NCI-H1105 (cell line): ENCODE measurements at places on chromosomes 1 and 21.

DNA sequence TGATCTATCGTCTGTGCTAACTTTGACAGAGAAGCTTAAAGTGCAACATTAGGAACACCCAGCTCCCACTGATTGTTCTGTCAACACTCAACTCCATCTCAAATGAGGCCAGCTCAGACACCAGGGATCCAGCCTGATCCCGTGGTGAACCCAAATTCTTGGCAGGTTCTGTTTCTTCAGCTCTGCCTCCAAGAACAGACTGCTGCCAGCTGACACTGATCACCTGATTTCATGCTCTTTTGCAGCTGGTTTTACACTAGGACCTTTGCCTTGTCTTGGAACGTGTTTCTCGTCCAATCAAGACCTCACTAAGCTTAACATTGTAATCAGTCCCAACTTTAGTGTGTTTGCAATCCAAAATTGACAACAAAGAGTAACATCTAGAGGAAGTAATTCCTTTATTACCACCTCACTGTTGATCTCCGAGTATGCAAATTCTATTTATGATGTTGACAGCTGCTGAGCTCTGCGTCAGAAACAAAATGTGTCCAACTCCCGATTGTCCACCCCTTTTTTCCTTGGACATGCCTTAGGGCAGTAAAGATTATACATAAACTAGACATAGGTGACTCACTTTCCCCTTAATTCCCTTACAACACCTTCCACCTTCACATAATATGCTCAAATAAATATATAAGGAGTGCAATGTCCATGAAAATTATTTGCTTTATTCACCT is 1.6 kb upstream of the HYI start:
- DNase-seq = no peak

- no peak for DNase-seq
Observed at GRCh38 chr1:50989694-50990093, 19.6 kb downstream of the CDKN2C start.

- DNase-seq = no peak
Observed at GRCh38 chr1:53652441-53653199, 86.3 kb downstream of the GLIS1 start.

DNA sequence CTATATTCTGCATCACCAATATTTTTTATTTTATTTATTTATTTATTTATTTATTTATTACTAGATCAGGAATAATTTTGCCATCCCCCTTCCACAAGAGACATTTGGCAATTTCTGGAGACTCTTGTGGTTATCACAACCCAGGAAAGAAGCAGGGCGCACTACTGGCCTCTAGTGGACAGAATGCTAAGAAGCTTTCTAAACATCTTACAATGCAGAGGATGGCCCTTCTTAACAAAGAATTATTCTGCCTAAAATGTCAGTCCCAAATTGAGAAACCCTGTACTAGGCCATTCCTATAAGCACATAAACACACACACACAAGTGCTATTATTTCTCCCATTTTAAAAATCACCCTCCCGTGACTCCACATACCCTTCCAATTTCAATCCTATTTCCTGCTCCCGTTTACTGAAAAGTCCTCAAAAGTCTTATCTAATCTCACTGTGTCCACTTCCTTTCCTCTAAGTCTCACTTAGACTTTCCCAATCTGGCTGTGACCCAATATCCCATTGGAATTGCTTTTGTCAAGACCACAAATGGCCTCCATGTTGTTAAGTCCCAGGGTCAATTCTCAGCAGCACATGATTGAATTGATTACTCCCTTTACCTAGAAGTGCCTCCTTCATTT is 43.7 kb upstream of the RNF11 start:
- peak; percentile 65 for DNase-seq

- DNase-seq = no peak
Observed at GRCh38 chr1:171484760-171485374, 463 bp upstream of the PRRC2C start.

DNA sequence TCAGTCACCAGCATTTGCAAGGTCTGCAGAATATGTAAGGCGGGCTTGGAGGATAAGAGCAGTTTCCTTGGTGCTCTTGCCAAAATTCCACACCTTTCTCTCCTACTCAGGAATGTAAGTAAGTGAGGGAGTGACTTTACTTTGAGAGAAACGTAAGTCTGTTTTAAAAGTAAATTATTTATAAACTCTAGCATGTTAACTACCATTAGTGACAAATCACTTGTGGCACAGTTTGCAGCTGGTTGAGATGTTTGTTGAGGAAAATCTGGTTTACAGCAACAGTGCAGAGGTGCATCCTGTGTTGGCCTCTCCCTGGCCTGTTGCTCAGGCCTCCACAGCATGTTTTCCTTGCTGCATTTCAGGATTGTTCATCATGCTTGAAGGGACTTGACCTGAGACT is 8.5 kb downstream of the CGN start:
- DNase-seq = no peak

GRCh38 chr21:45997205-45997494 is 15.6 kb downstream of the COL6A1 start:
- no peak for DNase-seq

DNA sequence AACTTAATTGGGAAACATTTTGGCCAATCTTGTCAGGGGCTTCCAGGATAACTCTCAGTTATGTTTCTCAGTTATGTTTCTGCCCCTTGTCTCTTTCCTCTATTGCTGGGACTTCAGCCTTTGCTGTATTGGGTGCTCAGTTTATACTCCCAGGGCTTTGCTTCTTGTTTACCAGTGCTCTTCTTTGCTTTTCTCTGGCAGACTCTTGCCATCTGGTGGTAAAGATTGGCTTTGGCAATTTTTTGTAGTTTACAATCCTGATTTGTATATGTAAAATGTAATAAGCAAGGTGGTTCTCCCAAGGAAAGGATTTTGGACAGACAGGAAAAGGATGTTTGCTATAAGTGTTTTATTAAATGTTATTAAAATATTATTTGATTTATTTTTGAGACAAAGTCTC is 37.9 kb downstream of the FABP3 start:
- DNase-seq = peak; percentile 7

DNA sequence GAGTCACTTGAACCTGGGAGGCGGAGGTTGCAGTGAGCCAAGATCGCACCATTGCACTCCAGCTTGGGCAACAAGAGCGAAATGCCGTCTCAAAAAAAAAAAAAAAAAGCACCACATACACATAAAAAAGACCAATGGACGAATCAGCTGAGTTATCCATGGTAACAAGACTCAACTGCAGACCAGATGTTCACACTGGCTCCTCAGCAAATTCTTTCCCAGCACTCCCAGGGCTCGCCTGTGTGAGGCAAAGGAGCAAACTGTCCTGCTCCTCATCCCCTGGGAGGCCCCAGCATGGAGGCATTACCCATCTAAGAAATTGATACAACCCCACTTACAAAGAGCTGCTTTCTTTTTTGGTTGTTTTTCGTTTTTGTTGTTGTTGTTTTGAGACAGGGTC is 3.1 kb downstream of the TMEM234 start:
- DNase-seq = no peak

DNA sequence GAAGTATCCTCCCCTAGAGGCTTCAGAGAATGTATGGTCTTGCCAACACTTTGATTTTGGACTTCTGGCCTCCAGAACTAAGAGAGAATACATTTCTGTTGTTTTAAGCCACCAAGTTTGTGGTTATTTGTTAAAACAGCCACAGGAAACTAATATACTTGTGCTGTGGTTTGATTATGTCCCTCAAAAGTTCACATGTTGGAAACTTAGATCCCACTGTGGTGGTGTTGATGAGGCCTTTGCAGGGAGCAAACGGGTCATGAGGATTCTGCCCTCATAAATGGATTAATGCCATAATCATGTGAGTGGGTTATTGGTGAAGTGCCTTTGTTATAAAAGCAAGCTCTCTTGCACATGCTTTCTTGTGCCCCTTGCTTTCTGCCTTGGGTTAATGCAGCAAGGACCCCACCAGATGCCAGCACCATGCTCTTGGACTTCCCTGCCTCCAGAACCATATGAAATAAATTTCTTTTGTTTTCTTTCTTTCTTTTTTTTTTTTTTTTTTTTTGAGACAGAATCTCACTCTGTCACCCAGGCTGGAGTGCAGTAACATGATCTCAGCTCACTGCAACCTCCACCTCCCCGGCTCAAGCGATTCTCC is 157.3 kb downstream of the CLIC6 start:
- DNase-seq = no peak

GRCh38 chr1:59238993-59239392 is 57.9 kb upstream of the FGGY start:
- no peak for DNase-seq

GRCh38 chr21:41630249-41630648 is 122.3 kb upstream of the TMPRSS2 start:
- DNase-seq = no peak

GRCh38 chr1:244353551-244354091 is 98.1 kb downstream of the ADSS2 start:
- no peak for DNase-seq

DNA sequence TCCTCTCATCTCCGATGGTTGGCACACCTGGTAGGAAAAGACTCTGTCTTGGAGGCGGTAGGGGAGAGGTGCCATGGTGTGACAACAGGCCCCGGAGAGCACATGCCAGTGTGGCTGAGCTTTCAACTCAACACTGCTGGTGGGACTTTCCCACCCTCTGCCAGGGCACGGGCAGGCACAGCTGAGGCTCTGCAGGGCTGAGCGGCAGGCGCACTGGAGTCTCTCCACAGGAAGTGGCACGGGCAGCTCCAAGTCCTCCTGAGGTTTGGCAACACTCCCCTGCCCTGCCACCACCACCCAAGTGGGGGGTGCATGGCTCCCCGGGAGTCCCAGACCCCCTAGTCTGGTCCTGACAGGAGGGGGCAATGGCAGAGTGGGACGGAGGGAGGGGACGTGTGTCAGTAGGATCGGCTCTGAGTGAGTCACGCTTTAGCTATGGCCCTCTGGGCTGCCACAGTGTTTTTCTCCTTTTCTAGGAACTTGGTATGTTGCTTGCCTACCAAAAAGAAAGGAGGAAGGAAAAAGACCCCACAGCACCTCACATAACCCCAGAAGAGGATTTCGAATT is 27.3 kb upstream of the EVA1B start:
- DNase-seq = no peak

DNA sequence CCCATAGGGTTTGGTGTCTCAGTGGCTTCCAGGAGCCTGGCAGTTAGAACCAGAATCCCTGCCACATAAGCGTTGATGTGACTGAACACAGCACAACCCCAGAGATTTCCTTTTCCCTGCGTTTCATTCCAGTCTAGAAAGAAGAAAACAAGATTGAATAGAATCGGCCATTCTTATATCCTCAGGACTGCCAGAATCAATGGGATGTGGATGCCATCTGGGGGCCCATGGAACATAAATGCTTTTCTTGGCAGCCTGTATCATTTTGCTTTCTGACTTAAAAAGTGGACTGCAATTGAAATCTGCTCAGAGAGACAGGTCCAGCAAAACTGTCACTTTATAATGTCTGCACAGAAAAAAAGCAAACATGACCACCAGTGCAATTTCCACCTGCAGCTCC is 80.3 kb downstream of the DISC1 start:
- DNase-seq = no peak

DNA sequence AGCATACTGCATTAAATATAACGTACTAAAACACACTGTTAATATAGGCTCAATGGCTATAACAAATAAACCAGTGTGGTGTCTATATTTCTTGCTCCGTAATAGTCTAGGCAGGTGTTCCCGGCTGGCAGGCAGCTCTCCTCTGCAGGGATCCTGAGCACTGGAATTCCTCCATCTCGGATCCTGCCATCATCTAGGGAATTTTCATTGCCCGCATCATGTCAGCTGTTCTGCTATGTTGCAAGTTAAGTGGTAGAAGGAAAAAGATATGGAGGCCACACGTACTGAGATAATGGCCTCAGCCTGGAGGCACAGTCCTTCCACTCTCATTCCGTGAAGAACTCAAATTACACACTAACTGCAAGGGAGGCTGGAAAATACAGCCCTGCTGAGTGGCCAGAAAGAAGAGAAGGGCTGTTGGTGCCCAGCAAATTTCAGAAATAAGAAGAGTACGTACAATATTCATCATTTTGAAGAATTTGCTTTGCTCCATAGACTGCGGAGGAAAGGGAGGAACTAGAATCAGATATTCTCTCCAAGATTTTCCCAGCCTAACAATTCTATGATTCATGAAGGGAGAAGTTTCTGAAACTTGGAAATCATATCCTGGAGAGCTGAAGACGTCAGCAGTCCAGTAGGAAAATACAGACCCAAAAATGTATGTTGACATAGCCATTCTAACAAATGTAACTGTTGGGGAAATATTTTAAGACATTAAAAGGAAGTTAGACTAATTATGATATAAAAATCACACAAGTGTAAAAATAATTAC is 263.3 kb downstream of the MRPL39 start:
- no peak for DNase-seq

- DNase-seq = no peak
Observed at GRCh38 chr1:172970186-172970585, 80.6 kb downstream of the TNFSF18 start.

- DNase-seq = peak; percentile 23
Observed at GRCh38 chr1:234605983-234606783, 3.8 kb downstream of the IRF2BP2 start.

DNA sequence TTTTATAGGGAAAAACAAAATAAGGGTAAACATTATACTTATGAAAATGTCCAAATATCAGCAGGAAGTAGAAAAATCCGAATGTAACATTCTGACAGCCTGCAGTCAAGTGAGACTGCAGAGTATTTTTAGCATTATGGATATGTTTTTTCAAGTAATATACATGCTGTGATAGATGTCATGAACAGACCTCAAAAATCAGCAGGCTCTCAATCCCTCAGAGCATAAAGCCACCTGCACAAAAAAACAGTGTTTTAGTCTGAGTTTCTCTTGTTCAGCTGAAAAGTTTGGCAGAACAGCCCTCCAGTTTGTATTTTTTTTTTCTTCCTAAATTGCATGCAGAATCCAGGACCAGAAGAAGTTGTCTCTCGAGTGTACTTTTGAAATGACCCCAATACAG is 219.1 kb upstream of the FMN2 start:
- no peak for DNase-seq

GRCh38 chr1:228212966-228213844 is 5.4 kb downstream of the OBSCN start:
- peak; percentile 50 for DNase-seq

DNA sequence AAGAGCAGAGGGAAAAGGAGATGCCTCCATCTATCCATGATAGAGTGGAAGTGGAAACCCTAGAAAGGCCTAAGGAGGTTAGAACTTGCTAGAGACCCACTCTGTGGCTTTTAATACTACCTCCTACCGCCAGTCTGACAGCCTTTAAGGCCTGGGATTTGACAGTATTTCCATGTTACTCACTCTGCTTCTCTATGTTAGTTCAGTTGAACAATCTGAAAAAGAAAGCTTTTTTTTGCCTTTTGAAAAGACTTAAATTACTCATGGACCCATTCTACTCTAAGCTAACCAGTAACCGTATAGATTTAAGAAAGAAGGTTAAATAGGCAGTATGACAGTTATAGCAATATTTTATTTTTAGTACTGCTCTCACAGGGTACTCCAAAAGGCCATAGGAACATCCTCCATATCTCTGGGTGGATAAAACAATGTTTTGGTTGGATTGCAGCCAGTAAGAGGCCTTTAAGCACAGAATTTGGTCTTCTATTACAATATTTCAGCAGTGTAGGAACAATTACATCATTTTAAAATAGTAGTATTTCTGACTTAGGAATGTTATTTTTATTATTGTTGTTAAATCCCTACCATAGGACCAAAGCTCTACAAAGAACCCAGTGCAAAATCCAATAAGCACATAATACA is 15.9 kb upstream of the GPR25 start:
- DNase-seq = no peak
